ENCODE measurements at places on chromosomes 7 and 10. TPM values are rescaled to one million over a fixed set of nuclear protein-coding genes. Genes with fewer than 3 reads are reported as not detected.

The LRRC18 gene
- not detected for polyA plus RNA-seq

DNA sequence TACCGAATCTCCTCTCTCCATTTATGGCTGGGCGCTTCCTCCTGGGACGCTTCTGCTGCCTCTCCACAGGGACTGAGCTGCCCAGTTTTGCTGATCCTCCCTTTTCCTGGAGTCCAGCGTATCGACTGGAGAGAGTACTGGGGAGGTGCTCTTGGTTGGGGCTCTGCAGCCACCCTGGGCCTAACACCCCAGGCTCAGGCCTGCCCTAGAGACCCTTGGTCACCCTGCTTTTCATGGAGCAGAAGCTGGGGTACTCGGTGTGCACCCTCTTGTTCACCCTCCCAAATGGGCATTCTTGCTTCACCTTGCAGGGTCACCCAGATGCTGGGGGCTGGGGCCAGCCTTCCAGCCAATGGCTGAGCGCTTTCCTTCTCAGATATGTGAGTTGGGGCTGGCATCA is 88.8 kb upstream of the RET start:
- no peaks in the 10 kb centered on the region for H3K4me1 ChIP-seq
- H3K27me3 ChIP-seq: no peaks in the 10 kb centered on the region
- H3K36me3 ChIP-seq: no peaks in the 10 kb centered on the region
- no peak overlapping the region for H3K27ac ChIP-seq

DNA sequence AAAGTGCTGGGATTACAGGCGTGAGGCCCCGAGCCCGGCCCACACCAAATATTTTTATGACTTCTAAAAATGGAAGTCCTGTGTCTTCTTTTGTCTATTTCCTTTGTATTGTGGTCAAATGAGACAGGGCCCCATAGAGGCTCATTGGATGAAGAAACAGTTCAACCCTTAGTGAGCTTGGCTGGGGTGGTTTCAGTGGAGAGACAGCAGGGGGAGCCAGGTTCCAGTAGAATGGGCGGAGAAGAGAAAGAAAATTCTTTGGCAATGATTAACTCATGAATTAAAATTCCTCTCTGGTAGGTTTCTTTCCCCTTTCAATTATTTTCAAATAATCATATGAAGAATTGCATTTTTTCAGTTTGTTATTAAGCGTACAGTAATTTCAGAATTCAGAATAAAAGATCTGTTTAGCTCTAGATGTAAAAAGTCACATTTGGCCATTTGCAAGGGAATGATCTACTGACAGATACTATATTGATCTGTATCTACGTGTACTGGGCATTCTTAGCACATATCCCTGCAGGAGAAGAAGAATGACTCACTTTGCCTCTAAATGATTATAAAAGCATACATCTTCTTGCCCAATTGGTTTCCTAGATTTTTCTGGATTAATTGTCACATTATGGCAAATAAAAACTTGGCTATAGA is 43.2 kb downstream of the PNLIPRP3 start:
- no peaks in the 10 kb centered on the region for H3K27me3 ChIP-seq
- H3K4me1 ChIP-seq: peaks cover 14% of the 10 kb centered on the region
- H3K4me3 ChIP-seq: no peak overlapping the region
- H3K36me3 ChIP-seq: peaks cover 14% of the 10 kb centered on the region
- H3K27ac ChIP-seq: no peak overlapping the region

GRCh38 chr10:133274751-133275683 is 1.7 kb downstream of the ADAM8 start:
- peak; percentile 88 for DNase-seq
- H3K27me3 ChIP-seq: no peaks in the 10 kb centered on the region
- peak overlapping the region; percentile 86 for H3K4me3 ChIP-seq
- H3K27ac ChIP-seq: peak overlapping the region; percentile 98
- peaks cover 29% of the 10 kb centered on the region for H3K36me3 ChIP-seq
- H3K4me1 ChIP-seq: peaks cover 39% of the 10 kb centered on the region

GRCh38 chr7:81752318-81752714 is 17.5 kb downstream of the HGF start:
- no peaks in the 10 kb centered on the region for H3K27me3 ChIP-seq
- H3K4me3 ChIP-seq: no peak overlapping the region

The AMPH gene
- polyA plus RNA-seq: not detected

DNA sequence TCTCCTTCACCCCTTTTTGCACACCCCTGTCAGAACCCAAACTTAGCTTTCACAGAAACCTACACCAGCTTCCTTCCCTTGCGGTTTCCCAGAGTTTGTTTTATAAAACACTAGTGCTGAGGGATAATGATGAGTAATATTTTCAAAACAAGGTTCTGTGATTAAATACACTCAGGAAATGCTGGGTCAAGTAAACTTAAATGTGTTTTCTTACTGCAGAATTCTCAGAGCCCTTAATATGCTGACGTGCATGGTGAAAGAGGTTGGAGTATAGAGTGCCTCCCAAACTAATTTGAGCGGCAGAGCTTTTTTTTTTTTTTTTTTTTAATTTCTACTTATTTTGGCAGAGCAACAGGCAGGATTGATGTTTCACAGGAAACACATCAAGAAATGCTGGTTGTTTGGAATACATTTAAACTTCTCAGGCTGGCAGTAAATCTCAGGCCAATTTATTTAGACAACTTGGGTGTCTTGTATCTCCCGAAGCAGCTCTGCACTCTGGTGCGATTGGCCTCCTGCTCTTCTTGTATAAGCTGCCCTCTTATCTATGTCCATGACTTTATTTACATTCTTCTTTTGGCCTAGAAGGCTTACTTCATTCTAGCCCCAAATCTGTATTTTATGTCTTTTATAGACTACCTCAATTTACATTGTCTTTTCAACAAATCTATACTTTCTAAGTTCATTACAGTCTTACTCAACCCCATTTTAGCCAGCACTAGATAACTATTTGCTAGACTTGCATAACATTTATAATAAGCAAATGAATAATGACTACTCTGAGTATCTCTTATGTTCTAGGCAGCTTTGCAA is 165.4 kb downstream of the BMPER start:
- no peak for DNase-seq
- H3K4me3 ChIP-seq: no peak overlapping the region
- H3K27me3 ChIP-seq: no peaks in the 10 kb centered on the region
- H3K4me1 ChIP-seq: peaks cover 27% of the 10 kb centered on the region
- no peak overlapping the region for H3K27ac ChIP-seq

- DNase-seq: peak; percentile 75
- peak overlapping the region; percentile 86 for H3K4me3 ChIP-seq
These were observed 1.4 kb downstream of the CPA4 start for GRCh38 chr7:130294314-130294713.

The CALN1 gene
- not detected for polyA plus RNA-seq

The VWC2 gene
- not detected for polyA plus RNA-seq

- peaks cover 4% of the 10 kb centered on the region for H3K27me3 ChIP-seq
- no peaks in the 10 kb centered on the region for H3K4me1 ChIP-seq
- H3K36me3 ChIP-seq: no peaks in the 10 kb centered on the region
- no peak overlapping the region for H3K4me3 ChIP-seq
- no peak overlapping the region for H3K27ac ChIP-seq
These were observed 128.1 kb downstream of the HECW1 start for GRCh38 chr7:43240565-43240964.

DNA sequence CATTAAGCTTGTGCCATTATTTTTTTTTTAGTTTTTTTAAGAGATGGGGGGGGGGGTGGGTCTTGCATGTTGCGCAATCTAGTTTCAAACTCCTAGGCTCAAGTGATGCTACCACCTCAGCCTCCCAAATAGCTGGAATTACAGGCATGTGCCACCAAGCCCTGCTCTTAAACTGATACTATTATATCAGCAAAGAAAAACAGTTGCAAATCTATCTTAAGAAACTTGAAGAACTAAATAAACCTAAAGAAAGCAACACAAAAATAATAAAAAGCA is 47.5 kb downstream of the BRAF start:
- no peaks in the 10 kb centered on the region for H3K36me3 ChIP-seq
- no peak overlapping the region for H3K27ac ChIP-seq
- peak overlapping the region; percentile 18 for H3K4me3 ChIP-seq
- no peaks in the 10 kb centered on the region for H3K27me3 ChIP-seq

The FBXL13 gene
- 0.19 TPM for polyA plus RNA-seq

DNA sequence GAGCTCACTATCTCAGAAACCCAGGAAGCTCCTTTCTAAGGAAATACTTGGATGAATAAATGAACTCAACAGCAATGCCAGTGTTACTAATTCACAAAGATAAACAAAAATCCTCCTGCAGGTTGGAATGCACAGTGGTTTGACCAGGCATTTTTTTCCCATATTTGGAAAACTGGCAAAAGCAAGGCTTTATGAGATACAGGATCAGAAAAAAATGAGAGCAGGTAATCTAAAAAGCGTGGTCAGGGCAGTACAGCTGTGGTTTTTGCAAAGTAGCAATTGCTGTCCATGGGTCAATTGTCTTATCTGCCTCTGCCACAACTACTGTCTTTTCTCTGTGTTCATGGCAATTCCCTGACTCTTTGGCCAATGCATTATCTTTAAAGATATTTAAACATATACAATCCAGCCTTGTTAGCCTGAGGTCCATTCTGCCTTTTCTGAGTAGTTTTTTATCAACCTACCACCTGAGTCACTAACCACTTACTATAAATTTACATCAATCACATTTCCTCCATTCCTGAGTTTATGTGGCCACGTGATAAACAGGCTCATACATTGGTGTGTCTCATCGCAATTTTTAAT is 564.5 kb upstream of the IGFBP3 start:
- H3K4me1 ChIP-seq: peaks cover 11% of the 10 kb centered on the region
- H3K27me3 ChIP-seq: no peaks in the 10 kb centered on the region

The SEM1 gene
- polyA plus RNA-seq: 79.2 TPM

- no peak overlapping the region for H3K4me3 ChIP-seq
- DNase-seq: no peak
- no peaks in the 10 kb centered on the region for H3K36me3 ChIP-seq
These were observed 55.4 kb downstream of the TNS3 start for GRCh38 chr7:47526466-47526865.

- no peaks in the 10 kb centered on the region for H3K36me3 ChIP-seq
- H3K27me3 ChIP-seq: no peaks in the 10 kb centered on the region
- DNase-seq: no peak
- H3K4me1 ChIP-seq: no peaks in the 10 kb centered on the region
- H3K4me3 ChIP-seq: no peak overlapping the region
These were observed 89.9 kb downstream of the ZNF277 start for GRCh38 chr7:112296432-112296831.

The ETV1 gene
- 5.0 TPM for polyA plus RNA-seq

Measured in keratinocyte (primary cell).